Mucosa of descending colon (tissue), 3 donors: ENCODE measurements at places on chromosomes 7 and 10.

DNA sequence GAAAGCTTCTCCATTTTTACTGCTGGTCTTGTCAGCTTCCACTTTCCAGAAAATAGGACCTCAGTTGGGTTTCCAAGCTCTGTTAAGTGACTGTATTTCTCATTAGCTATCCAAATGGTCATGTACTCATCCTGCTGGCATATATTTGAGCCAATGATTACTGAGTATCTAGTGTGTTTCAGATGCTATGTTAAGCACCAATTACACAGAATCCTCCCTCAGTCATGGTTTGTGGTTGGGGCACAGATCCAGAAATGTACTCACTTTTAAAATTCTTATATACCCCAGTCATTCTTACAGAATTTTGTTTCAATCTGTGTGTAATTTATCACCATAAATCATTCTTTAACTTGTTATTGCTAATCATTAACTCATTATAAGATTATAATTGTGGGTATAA, 362.3 kb upstream of the MTPN start:
- no peak for DNase-seq

- DNase-seq: no peak
Measured at GRCh38 chr7:134712196-134712595, 65.5 kb downstream of the BPGM start.

DNA sequence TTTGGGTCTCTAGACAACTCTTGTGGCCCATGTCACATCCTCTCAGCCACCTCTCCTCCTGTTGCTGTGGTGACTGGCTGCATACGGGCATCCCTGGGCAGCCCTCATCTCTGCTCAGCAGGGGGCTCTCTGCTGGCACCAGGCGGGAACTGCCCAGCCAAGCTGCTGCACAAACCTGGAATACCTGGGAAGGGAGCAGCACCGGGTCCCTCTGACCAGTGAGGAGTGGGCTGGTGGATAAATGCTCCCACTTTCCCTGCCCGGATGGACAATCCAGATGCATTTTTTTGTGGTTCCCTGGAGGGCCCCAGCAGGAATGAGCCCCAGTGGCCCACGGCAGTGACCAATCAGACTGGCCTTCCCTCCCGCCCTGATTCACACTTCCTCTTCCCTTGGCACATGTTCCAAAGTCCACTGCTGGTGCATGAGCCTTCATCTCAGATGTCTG, 21.9 kb downstream of the GRID1 start:
- DNase-seq: peak; percentile 21

DNA sequence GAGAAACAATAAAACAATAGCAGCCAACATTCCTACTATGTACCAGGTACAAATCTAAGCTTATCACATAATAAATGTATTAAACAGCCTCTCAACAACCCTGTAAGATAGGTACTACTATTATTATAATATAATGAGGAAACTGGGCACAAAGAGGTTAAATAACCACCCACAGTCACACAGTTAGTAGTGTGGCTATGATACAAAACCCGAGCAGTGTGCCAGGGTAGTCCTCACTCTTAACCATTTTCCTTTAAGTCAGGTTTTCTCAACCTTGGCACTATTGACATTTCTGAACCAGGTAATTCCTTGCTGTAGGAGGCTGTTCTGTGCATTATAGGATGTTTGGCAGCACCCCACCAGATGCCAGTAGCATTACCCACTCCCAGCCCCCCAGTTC, 48.8 kb downstream of the DNAJC1 start:
- DNase-seq: no peak

GRCh38 chr7:76060842-76061241, 12.9 kb downstream of the MDH2 start:
- DNase-seq: no peak

DNA sequence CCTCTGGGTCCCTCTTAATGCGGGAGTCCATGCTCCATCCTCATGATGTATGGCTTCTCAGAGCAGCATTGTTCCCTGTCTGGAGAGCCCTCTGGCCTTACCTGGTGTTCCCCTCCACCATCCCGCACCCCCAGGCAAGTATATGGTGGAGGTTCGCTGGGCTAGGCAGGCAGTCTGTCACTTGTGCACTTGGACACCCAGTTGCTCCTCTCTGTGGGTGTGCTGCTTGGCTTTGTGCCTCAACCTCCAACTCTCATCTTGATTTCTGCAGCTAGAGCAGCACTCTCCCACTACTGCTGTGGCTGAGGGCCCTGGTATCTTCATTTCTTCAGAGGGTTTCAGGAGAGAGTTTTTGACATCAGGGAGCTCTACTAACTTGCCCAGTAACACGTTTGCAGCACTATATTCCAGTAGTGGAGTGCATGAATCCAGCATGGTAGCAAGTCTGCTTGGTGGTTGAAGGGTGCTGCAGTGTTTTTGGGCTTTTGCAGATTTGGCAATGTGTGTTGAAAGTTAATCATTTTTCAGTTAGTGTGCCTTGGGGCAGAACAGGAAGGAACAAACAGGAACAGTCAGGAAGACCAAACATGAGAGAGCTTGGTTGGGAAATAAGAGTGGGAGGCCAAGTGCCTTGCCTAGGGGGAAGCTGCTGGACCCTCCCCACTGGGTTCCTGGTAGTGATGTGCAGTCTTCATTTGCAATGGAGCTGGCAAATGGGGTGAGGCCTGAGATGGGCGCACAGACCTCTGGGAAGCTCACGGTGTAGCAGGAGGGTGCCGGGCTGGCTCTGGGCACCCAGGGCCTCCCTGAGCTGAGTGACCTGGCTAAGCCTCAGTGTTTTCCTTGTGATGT, 37.4 kb downstream of the TSPAN14 start:
- DNase-seq: no peak

DNA sequence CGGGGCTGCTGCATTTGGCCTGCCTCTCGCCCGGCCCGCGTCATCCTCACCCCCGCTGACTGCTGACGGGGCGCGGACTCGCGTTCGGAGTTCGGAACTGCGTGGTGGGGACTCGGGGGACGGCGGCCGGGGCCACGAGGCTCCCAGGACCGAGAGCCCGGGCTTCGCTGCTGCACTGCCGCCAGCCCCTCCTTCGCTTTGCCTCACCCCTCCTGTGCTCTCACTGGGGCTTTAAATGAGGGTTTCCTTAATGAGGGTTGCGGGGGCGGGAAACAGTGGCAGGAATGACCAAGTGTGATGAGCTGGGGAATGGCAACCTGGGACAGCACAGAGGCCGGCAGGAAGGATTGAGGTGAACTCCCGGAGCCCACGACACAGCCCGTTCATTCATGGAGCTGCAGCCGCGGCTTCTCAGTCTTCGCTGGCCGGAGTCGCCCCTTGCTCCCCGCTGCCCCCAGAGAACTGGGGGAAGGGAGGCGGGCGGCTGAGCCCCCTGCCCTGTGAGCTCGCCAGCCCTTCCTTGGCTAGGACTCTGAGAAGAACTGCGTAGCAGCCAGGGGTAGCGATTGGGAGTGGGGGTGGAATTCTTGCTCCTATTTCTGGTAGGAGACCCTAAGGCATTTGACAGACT, 1.5 kb upstream of the LRRC4 start:
- DNase-seq: no peak

GRCh38 chr7:123652406-123652805, 3.3 kb upstream of the LMOD2 start:
- no peak for DNase-seq

DNA sequence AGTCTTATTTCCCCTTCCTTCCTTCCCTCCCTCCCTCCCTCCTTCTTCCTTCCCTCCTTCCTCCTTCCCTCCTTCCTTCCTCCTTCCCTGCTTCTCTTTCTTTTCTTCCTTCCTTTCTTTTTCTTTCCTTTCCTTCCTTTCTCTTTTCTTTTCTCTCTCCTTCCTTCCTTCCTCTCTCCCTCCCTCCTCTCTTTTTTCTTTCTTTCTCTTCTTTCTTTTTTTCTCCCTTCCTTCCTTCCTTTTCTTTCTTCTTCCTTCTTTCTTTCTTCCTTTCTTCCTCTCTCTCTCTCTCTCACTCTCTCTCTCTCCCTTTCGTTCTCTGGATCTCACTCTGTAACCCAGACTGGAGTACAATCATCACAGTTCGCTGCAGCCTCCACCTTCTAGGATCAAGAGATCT, 6.2 kb downstream of the TMEM130 start:
- no peak for DNase-seq

- no peak for DNase-seq
Measured at GRCh38 chr10:70914316-70914864, 26.0 kb upstream of the PCBD1 start.
